Thoracic aorta endothelial cell (primary cell): ENCODE measurements at places on chromosomes 4 and X. TPM values are rescaled to one million over a fixed set of nuclear protein-coding genes. Genes with fewer than 3 reads are reported as not detected.

The ZCCHC12 gene
- total RNA-seq: 0.13 TPM in 1 of 2 replicates, not detected in the other

The TMEM31 gene
- total RNA-seq: not detected in 2 replicates

The MND1 gene
- 5.2 and 6.9 TPM in 2 replicates for total RNA-seq

The SEL1L3 gene
- 158 and 174 TPM in 2 replicates for total RNA-seq

The ATG4A gene
- total RNA-seq: 67.3 and 72.7 TPM in 2 replicates

The C1QTNF7 gene
- total RNA-seq: not detected in 2 replicates

The SLC25A6 gene
- total RNA-seq: 224 and 283 TPM in 2 replicates

The CCKAR gene
- not detected in 2 replicates for total RNA-seq

The COX7B2 gene
- total RNA-seq: not detected in 2 replicates

The GRIA2 gene
- total RNA-seq: 0.27 TPM in 1 of 2 replicates, not detected in the other

The TCEAL7 gene
- total RNA-seq: 3.1 and 5.0 TPM in 2 replicates

The N4BP2 gene
- 13.3 and 15.4 TPM in 2 replicates for total RNA-seq

The BRS3 gene
- total RNA-seq: not detected in 2 replicates

The TMPRSS11D gene
- not detected in 2 replicates for total RNA-seq

The ART3 gene
- not detected in 2 replicates for total RNA-seq

The SLC26A1 gene
- 0.13 TPM in 1 of 2 replicates, not detected in the other for total RNA-seq

The NLGN3 gene
- 0.07 and 0.13 TPM in 2 replicates for total RNA-seq

The MAGEE1 gene
- total RNA-seq: 1.5 and 3.2 TPM in 2 replicates

The GNRHR gene
- not detected in 2 replicates for total RNA-seq

The PPARGC1A gene
- not detected in 2 replicates for total RNA-seq

The SLC16A2 gene
- 1.5 and 3.2 TPM in 2 replicates for total RNA-seq

The DAPP1 gene
- total RNA-seq: not detected in 2 replicates

The RPS6KA6 gene
- total RNA-seq: 0.40 and 2.6 TPM in 2 replicates

The SATL1 gene
- total RNA-seq: not detected in 2 replicates

The FRG2 gene
- total RNA-seq: not detected in 2 replicates

The NPY1R gene
- 0.13 and 0.22 TPM in 2 replicates for total RNA-seq

The PRRG1 gene
- 47.2 and 55.2 TPM in 2 replicates for total RNA-seq

The SMARCAD1 gene
- 69.5 and 72.9 TPM in 2 replicates for total RNA-seq

The ARSJ gene
- total RNA-seq: 62.4 and 86.4 TPM in 2 replicates

The LRBA gene
- total RNA-seq: 92.0 and 114 TPM in 2 replicates

The MAGEA4 gene
- total RNA-seq: not detected in 2 replicates

The NSUN7 gene
- total RNA-seq: under 0.01 TPM in 1 of 2 replicates, not detected in the other

The TMSB15B gene
- total RNA-seq: 7.4 and 10.1 TPM in 2 replicates

The TMEM156 gene
- total RNA-seq: 1.0 and 3.7 TPM in 2 replicates
